Inflammatory macrophage (primary cell): ENCODE measurements at places on chromosomes 1 and 21.
A peak's percentile ranks its signal among the peaks of the same experiment; 100 is the strongest.

DNA sequence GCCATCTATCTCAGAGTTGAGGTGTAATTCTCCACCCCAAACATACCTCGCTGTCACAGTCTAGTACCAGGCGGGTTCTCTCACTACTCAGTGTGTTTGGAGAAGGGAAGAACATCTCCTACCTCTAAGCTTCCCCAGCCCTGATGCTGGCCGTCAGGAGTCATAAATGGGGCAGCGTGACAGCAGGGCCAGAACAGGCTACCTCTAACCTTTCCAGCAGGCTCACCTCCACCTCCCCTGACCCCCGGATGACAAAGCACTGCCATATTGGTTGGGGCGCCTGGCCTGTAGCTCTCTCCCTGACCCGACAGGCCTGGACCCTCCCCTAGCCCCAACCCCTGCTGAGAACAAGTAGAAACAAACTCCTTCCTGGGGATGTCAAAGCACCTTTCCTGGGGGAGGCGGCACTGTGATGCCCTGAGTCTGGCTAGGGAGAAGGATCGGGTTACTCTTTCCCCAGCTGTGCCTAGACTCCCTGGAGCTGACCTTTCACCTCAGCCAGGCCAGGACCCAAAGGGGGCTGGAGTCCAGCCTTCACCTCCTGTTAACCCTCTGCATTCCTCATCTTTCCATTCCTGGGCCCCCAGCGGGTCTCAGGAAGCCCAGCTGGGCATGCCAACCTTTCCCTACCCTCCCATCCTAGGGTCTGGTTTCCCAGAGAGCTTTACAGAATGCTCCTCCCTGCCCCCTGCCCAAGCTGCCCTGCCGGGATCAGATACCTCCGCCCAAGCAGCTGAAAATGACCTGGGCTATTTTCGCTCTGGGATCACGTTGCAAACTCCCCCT is 34.2 kb downstream of the AHDC1 start:
- no peak for DNase-seq

DNA sequence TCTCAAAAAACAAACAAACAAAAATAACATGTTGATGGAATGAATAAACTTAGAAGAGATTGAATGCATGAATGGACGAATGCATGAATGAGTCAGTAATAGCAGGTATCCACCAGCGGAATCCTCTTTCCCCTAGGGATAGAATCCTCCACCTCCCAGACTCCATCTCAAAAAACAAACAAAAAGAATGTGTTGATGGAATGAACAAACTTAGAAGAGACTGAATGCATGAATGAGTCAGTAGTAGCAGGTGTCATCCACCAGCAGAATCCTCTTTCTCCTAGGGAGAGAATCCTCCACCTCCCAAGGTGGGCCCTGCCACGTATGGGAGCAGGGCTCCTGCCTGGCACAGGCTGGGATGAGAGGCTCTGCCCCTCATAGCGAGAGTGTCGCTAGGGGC is 26.8 kb upstream of the RNF19B start:
- no peak for DNase-seq

DNA sequence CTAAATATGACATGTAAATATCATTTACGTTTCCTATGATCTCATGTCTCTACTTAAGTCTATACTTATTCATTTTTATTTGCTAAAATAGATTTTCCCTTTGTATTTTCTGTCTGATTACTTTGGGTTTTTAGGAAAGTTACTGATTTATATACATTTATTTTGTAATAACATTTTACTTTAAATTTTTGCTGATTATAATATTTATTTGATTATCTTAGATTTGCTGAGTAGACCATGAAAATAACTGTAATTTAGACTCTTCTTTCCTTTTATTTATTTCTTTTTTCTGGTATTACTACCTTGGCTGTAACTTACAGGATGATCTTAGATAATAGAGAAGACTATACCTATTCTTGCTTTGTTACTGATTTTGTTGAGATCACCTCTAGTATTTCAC is 159.9 kb upstream of the POGK start:
- DNase-seq = no peak

- no peak for DNase-seq
Observed at GRCh38 chr1:197400522-197400902, 132.5 kb downstream of the CRB1 start.

DNA sequence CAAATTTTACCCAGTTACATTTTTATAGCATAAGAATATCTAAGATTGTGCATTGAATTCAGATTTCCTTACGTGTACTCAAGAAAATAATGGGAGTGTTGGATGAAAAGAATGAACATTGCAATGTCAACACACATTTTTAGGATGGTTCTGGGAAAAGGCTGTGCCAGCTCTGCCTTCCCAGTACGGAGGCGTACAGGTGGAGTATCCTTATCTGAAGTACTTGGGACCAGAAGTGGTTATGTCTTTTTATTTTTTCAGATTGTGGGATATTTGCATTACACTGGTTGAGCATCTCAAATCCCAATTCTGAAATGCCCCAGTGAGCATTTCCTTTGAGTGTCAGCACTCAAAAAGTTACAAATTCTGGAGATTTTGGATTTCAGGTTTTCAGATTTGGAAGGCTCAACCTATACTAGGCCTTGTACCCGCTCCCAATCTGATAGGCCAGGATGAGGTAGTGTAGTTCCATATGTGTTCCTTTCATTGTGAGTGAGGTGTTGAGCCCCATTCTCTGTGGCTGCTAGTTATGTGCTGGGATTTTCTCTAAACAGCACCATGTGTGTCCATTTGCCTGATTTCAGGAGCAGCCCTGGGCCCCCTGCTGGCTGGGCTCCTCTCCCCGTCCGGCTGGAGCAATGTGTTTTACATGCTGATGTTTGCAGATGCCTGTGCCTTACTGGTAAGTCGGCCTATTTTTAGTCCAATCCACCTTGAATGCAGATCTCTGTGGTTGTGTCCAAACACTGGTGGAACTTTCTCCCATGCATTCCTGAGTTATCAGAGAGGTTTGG is 60.8 kb downstream of the SLC37A1 start:
- DNase-seq = no peak

- no peak for DNase-seq
Observed at GRCh38 chr1:184036517-184036949, 995 bp downstream of the COLGALT2 start.

- DNase-seq = no peak
Observed at GRCh38 chr1:154839691-154840090, 30.4 kb downstream of the KCNN3 start.

GRCh38 chr1:210783925-210784324 is 350.0 kb downstream of the KCNH1 start:
- DNase-seq = no peak

GRCh38 chr1:185249563-185249962 is 67.5 kb downstream of the IVNS1ABP start:
- no peak for DNase-seq

DNA sequence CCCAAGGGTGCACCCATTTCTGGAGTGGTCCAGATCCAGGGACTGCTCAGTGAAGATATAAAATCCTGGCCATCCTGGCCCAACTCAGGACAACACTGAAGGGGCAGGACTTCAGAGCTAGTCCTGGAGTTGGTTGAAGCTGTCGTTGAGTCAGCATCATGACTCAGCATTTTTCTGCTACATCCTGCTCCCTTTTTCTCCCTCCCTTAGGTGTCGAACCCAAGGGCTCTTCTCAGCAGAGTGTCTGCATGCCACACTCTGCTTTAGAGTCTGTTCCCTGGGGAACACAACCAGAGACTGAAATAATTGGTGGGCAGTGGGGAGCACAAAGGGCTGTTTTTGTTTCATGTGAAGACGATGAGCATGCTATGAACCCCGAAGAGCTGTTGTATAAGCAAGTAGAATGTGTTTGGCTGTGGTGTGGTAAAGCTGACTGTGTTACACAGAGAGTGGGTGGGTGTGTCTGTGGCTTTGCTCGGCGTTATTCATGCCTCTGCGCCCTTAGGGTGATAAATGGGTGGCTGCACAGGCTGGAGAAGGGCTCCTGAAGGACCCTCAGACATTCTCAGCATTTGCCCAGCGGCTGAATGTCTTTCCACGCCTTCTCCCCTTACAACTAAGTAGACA is 167.2 kb downstream of the CYYR1 start:
- no peak for DNase-seq

GRCh38 chr1:230231774-230232145 is 164.7 kb downstream of the GALNT2 start:
- peak; percentile 77 for DNase-seq

GRCh38 chr1:41642922-41643821 is 158.7 kb upstream of the EDN2 start:
- no peak for DNase-seq

GRCh38 chr1:235883261-235883927 is 16.7 kb upstream of the LYST start:
- DNase-seq = peak; percentile 81

- DNase-seq = no peak
Observed at GRCh38 chr21:38181096-38181495, 75.7 kb upstream of the KCNJ15 start.

GRCh38 chr1:27042670-27043069 is 30.0 kb upstream of the TENT5B start:
- DNase-seq = no peak
